ENCODE measurements at places on chromosomes 1 and 21.

DNA sequence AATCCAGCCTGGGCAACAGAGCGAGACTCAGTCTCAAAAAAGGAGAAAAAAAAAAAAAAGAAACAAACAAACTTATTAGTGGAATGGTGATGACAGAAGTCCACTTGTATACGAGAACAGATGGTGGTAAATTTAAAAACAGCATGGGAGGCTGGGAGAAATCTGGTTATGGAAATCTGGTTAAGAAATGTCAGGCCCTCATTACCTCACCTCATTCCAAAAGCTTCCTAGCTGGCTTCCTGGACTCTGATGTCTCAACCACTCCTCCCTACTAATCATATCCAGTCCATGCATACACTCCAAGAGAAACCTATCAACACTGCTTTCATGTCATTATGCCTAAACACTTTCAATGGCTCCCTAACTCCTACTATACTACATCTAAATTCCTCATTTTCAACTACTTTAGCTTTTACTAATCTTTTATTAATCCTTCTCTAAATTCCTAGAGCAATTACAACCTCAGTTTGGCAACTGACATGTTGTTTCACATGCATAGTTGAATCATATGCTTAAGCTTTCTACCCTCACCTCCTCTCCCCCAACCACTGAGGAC, 52.9 kb downstream of the FOXJ3 start:
- no peak for DNase-seq

DNA sequence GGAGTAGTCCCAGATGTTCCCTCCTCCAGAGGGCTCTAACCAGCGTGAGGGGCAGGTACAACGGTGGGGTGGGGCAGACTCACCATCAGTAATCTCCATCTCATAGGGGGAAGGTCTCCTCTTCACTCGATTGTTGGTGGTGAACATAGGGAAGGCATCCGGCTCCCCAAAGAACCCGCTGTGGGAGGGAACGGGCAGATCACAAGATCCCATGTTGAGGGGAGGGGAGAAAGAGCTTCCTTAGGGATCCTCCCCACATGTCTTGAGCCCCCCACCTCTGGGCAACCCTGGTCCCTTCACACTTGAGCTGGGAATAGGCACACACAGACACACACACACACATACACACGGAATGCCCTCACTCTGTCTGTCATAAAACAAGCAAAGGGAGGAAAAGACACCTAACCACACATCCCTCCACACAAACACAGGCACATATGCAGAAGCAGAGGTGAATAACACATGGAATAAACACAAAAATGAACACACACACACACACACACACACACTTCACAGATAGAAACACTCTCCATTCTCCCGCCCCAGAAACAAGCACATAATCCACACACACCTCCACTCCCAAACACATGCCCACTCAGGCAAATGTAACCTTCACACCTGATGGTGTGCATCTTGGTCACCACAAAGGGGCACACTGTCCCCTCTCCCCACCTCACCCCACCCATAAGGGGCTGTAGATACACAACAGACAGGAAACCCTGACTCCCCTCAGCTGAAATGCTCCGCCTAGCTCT, 7.9 kb downstream of the TAL1 start:
- DNase-seq, result no peak

DNA sequence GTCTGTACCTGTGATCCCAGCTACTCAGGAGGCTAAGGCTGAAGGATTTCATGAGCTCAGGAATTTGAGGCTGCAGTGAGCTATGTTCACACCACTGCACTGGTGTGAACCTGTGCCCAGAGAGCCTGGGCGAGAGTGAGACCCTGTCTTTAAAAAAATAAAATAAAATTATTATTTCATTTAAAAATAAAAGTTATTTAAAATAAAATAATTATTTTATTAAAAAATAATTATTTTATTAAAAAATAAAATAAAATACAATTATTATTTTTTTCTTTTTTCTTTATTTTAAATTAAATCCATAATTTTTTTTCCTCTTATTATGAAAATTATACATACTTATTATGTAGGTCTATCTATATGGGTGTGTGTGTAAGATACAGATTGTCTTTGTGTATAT, 53.6 kb downstream of the LHX9 start:
- no peak for DNase-seq

- no peak for DNase-seq
These were observed 2.9 kb downstream of the NFYC start for GRCh38 chr1:40694353-40694874.

- peak; percentile 63 for DNase-seq
These were observed 956 bp downstream of the CPLANE2 start for GRCh38 chr1:16235944-16236510.

DNA sequence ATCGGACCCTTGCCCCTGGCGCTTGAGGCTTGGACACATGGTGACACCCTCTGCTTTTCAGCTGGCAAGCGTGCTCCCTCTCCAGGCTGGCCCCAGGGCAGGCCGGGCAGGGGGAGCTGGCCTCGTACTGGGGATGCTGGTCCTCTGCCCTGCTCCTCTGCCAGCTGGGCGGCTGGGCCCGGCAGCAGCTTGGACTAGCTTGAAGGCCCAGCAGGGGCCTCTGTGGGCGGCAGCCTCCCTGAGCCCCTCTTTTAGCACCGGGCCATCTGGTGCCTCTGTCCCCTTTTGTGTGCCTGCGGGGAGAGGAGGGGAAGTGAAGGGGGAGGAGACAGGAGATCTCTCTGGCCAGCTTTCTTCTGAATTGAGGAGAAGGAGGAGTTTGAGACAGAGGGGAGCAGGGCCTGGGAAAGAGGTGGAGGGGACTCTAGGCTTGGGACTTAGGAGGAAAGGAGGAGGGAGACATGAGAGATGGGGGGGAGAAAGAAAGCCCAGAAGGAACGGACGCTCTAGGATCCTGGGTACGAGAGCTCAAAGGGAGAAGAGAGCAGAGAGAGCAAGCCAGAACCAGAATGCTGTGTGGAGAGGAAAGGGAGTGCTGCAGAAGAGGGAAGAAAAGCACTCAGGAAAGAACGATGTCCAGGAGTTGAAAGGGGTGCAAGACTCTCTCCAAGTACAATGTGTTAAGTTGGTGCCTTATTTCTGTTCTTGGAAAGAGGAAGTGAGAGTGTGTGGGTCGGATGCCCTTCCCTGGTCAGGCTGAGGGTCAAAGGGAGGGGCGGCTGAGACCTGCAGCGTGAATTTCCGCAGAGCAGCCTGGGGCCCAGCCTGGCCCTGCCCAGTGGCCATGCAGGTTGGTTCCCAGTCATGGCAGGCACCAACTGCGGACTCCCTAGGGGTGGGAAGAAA, 40.3 kb downstream of the IER5 start:
- DNase-seq, result no peak

DNA sequence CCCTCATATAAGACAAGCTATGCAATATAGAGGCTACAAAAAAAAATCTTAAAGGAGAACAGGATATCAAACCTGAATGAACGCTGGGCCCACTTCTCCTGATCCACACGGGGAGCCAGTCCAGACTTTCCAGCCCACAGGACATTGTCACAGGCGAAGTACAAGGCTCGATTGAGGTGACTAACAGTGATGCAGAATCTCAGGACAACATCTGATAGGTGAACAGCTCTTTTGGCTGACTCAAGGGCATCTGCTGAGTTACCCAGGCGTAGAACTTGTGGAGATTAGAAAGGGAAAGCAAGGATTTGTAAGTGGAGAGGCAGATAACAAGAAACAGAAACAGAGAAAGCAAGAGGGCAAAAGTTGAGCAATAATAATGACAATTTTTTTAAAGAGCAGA, 1.8 kb downstream of the PEX11B start:
- no peak for DNase-seq

DNA sequence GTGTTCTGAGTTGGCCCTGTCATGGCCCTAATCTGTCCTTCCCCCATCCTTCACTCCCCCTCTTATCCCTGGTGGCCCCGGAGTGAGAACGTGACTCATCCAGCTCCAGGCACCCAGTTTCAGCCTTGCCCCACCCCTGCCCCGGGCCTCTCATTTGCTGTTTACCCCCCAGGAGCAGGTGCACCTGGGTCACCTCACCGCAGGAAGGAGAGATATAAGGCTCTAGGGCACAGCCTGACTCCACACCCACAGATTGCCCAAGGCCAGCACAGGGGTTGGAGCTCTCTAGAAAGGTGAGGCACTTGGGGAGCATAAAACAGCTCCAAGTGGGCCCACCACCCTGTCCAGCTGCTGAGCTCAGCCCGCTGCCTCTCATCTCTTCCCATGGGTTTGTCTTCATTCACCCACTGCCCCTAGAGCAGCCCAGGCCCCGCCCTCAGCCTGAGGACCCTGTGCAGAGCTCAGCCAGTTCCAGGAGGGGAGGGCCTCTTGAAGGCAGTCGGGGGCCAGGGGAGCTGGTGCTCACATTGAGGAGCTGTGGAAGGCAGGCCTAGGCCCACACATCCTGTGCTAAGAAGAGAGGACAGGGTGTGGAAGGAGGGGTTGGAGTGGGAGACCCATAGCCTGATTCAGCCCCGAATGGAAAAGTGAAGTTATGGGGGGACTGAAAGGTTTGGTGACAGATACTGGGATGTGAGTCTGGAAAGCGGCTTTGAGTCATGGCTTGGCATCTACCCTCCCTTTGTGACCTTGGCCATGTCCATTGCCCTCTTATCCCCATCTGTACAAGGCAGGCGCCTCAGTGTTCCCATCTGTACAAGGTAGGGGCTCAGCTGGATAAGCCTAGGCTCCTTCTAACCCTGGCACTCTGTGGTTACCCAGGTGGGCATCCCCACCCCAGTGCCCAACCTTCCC, 16.1 kb upstream of the GPR37L1 start:
- no peak for DNase-seq

GRCh38 chr1:217004776-217005436, 281.7 kb upstream of the ESRRG start:
- DNase-seq, result no peak

DNA sequence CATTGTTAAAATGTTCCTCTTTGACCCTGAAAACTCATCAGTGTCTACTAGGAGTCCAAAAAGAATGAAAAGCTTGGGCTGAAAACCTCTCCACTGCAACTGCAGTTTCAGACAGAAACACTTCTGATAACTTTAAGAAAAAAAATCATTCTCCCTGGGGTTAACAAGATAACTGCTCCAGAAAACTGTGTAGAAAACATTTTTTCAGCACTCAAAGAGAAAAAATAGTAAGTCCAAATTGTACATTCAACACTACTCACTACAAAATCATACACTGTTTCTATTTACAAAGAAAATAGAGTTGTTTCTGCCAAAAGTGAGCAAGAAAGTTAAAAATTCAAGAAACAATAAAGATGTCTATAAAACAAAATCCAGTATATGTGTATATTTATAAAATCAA, 157.8 kb downstream of the RERE start:
- DNase-seq, result no peak

DNA sequence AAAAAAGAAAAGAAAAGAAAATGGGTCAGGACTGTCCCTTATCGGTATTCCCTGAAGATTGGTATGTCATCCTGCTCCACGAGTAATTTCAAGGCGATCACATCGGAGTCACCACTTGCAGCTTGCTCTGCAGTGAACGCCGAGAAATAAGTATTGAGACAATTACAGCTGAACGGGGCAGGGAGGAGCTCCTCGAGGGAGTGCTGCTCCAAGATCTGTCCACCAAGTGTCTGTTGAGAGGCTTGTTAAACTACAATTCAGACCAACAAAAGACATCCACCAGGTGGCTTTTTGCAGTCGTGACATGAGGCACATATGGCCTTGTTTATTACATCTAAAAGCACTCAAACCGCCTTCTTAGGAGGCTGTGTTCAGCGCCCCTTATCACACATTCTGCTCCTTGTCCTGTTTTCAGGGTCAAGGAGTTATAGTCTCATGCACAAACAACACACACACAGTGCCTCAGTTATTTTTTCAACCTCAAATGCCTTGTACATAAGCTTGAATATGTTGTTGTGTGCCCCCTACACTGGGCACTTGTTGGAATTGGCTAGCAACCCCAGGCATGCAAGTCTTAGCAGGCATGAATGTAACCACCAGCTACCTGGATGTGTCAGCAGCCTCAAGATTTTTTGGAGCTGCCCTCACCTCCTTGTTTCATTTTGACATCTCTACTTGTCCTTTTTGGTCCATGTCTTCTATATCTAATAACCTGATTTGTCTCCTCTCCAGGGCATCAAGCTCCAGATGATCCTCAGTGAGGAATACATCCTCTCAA, 13.0 kb upstream of the CD48 start:
- no peak for DNase-seq

GRCh38 chr1:63746129-63746864, 27.5 kb upstream of the ROR1 start:
- no peak for DNase-seq

- no peak for DNase-seq
These were observed 104.5 kb upstream of the AJAP1 start for GRCh38 chr1:4549930-4550329.

- no peak for DNase-seq
These were observed 85.7 kb upstream of the RALGPS2 start for GRCh38 chr1:178639326-178639725.

DNA sequence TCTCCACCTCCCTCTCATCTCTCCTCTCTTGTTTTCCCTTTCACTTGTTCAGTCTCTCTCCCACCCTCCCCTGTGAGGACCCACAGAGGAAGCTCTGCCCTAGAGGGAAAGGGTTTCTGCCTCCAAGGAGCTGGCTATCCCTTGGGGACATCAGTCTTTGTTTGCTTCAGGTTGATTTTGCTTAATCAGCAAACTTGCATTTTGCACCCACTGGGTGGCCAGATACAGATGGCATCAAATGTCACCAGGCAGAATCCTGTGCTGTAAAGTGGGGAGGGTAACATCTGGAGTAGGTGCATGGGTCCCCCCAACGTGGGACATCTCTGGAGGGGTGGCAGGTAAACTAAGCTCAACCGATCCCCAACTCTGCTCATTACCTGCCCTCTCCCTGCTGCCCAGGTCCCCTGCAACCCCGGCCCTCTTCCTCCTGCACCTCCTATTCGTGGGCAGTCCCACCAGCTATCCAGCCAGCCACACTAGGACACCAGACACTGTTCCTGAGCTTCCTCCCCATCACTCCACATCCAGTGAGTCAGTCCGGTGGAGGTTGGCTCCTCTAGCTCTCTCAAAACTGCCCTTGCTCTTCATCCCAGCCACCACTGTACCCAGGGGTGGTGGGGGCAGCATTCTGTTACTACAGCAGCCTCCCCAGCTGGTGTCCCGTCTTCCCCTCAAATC, 123.3 kb downstream of the KCNN3 start:
- DNase-seq, result no peak

DNA sequence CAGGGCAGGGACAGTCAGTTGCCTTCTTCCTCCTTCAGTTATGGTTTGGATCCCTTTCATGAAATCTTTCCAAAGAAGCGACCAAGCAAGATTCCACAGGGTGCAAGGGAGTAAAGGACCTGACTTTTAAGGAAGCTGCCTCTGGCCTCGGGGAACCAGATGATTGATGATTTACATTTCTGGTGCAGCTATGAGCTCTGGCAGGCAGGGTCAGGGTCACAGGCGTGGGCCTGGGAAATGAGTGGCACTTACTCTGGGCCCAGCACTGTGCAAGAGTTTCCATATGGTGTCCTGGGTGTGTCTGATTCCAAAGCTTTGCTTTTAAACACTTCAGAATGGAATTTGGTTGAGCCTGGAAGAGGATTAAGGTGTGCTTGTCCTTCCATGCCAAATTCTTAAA, 7.2 kb upstream of the CRABP2 start:
- no peak for DNase-seq

- no peak for DNase-seq
These were observed 396.6 kb downstream of the BRINP2 start for GRCh38 chr1:177567393-177567792.

- no peak for DNase-seq
These were observed 81.2 kb downstream of the KCNN3 start for GRCh38 chr1:154788886-154789285.

GRCh38 chr1:60872426-60873054, 209.8 kb upstream of the NFIA start:
- DNase-seq, result no peak

GRCh38 chr1:43614211-43614610, 35.7 kb upstream of the KDM4A start:
- DNase-seq, result no peak

GRCh38 chr1:56411484-56412180, 167.7 kb downstream of the PLPP3 start:
- no peak for DNase-seq
